ENCODE measurements at places on chromosomes 5 and 9. TPM values are rescaled to one million over a fixed set of nuclear protein-coding genes. Genes with fewer than 3 reads are reported as not detected.

The CCDC171 gene
- total RNA-seq = 3.2 TPM

The PITX1 gene
- total RNA-seq = 2.5 TPM

The C9orf50 gene
- total RNA-seq = not detected

GRCh38 chr5:73693573-73694061, 67.6 kb downstream of the ARHGEF28 start:
- peaks cover 9% of the 10 kb centered on the region for H3K4me1 ChIP-seq
- DNase-seq = no peak
- no peaks in the 10 kb centered on the region for H3K36me3 ChIP-seq

DNA sequence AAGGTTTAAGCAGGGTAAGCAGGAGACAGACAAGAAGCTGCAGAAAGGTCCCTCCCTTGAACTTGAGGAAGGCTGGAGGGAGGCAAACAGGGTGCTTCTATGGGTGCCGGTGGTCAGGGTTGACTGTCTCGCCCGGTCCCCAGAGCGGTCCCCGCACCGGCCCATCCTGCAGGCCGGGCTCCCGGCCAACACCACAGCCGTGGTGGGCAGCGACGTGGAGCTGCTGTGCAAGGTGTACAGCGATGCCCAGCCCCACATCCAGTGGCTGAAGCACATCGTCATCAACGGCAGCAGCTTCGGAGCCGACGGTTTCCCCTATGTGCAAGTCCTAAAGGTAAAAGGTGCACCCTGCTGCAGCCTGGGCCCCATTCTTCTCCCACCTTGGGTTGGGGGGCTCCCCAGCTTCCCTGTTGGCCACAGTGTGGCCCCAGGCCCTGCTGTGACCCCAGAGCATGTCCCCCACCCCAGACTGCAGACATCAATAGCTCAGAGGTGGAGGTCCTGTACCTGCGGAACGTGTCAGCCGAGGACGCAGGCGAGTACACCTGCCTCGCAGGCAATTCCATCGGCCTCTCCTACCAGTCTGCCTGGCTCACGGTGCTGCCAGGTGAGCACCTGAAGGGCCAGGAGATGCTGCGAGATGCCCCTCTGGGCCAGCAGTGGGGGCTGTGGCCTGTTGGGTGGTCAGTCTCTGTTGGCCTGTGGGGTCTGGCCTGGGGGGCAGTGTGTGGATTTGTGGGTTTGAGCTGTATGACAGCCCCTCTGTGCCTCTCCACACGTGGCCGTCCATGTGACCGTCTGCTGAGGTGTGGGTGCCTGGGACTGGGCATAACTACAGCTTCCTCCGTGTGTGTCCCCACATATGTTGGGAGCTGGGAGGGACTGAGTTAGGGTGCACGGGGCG, 5.7 kb downstream of the FGFR4 start:
- H3K27me3 ChIP-seq = no peaks in the 10 kb centered on the region
- no peak for DNase-seq
- H3K36me3 ChIP-seq = no peaks in the 10 kb centered on the region

DNA sequence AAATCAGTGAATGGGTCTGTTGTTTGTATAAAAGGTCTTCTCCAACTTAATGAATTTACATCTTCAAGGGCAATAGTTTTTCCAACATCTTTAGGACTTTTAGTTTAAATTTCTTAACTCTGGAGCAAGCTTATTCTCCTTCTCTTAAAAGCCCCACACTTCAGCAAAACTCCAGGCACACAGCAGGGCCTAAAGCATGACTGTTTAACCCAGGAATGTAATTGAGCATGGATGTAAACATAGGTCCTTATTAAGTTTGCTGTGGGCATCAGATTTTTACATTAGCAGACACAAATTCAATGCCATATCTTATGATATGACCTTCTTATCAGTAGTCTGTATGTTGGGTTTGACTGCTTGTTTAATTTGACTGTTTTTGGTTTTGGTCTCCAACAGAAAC, 78.9 kb downstream of the ABCA1 start:
- H3K36me3 ChIP-seq = peaks cover 13% of the 10 kb centered on the region
- H3K4me3 ChIP-seq = no peak overlapping the region
- peaks cover 8% of the 10 kb centered on the region for H3K4me1 ChIP-seq
- no peak for DNase-seq
- no peaks in the 10 kb centered on the region for H3K27me3 ChIP-seq

DNA sequence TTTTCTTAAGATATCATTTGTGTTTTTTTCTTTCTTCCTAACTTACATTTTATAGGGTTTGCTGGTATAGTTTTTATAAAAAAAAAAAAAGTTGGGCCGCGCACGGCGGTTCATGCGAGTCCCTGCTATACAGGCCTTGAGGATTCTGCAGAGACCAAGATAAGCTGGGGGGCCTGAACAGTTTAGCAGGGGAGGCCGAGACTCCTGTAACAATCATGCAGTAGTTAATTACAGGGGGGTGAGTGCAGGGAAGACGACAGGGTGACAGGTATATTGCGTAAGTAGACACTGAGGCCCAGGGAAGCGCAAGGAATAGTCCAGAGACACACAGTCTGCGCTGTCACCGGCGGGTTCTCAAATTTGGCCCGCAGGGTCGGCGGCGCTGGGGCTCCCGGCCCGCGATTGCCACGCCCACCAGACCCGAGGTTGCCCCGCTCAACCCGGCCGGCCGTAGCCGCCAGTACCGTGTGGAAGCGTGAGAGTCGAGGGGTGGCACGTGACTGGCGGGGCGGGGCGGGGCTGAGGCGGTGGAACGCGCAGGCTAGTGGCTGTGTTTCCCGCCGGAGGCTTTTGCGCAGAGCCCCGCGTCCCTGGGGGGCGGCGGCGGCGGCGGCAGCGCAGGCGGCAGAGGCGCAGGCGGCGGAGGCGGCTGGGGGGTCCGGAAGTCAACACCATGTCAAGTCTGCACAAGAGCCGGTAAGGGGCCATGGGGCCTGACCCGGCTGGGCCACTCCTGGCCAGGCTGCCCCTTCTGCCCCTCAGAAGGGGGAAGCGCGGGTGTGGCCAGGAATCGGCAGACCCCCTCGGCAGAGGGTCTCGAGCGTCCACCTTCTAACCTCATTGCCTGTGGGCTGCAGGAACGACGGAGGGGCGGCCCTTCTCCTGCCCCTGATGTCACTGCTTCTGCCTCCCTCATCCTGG, at the start of gene TBC1D13:
Gene TBC1D13 (plus strand): TSS at position 573 of the 921 bp plus-strand sequence. CDS start 101 bp downstream, at position 674.
- peaks cover 25% of the 10 kb centered on the region for H3K36me3 ChIP-seq
- peak; percentile 94 for DNase-seq
- peak within 1 kb of the TSS; percentile 79 for H3K27ac ChIP-seq
- no peaks in the 10 kb centered on the region for H3K4me1 ChIP-seq
- H3K4me3 ChIP-seq = peak within 1 kb of the TSS; percentile 75

- H3K36me3 ChIP-seq = no peaks in the 10 kb centered on the region
- H3K4me3 ChIP-seq = no peak overlapping the region
- no peak overlapping the region for H3K27ac ChIP-seq
- DNase-seq = no peak
- H3K27me3 ChIP-seq = no peaks in the 10 kb centered on the region
- H3K4me1 ChIP-seq = no peaks in the 10 kb centered on the region
Observed at GRCh38 chr9:131695836-131696460, 43.9 kb downstream of the RAPGEF1 start.

- no peaks in the 10 kb centered on the region for H3K27me3 ChIP-seq
- H3K27ac ChIP-seq = no peak overlapping the region
- no peak overlapping the region for H3K4me3 ChIP-seq
- H3K36me3 ChIP-seq = no peaks in the 10 kb centered on the region
- H3K4me1 ChIP-seq = no peaks in the 10 kb centered on the region
Observed at GRCh38 chr5:21817668-21818369, 1035.3 kb downstream of the CDH12 start.

The CTNND2 gene
- not detected for total RNA-seq

- no peak overlapping the region for H3K27ac ChIP-seq
- no peaks in the 10 kb centered on the region for H3K4me1 ChIP-seq
- no peaks in the 10 kb centered on the region for H3K27me3 ChIP-seq
- DNase-seq = no peak
- H3K36me3 ChIP-seq = no peaks in the 10 kb centered on the region
Observed at GRCh38 chr9:18238254-18238653, 235.7 kb upstream of the ADAMTSL1 start.

The BOD1 gene
- 57.8 TPM for total RNA-seq

- no peaks in the 10 kb centered on the region for H3K4me1 ChIP-seq
- H3K36me3 ChIP-seq = no peaks in the 10 kb centered on the region
- peak within 1 kb of the TSS; percentile 17 for H3K4me3 ChIP-seq
- H3K27ac ChIP-seq = no peak within 1 kb of the TSS
- DNase-seq = no peak
Observed at GRCh38 chr5:180591311-180591887, at the start of gene SCGB3A1. SCGB3A1 (minus strand) TSS chr5:180591499; CDS start chr5:180591462, 37 bp downstream.

The C9orf153 gene
- not detected for total RNA-seq

DNA sequence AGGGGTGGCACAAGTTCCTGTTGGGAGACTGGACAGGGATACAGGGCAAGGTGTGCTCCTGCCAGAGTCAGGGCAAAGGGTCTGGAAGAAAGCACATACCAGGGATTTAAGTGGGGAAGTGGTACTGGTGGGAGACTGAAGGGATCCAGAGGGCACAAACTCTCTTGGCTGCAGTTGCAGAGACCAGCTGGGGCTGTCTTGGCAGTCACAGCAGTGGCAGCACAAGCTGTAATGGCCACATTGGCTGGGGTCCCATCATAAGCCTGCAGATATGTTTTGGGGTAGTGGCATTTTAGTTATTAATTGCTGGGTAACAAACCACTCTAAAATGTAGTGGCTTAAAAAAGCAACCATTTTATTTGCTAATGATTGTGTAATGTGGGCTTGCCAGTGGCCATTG, 492.2 kb downstream of the ENC1 start:
- H3K27ac ChIP-seq = no peak overlapping the region
- no peak for DNase-seq
- no peak overlapping the region for H3K4me3 ChIP-seq
- H3K4me1 ChIP-seq = no peaks in the 10 kb centered on the region
- H3K36me3 ChIP-seq = no peaks in the 10 kb centered on the region

GRCh38 chr9:117945286-117945685, 241.1 kb downstream of the TLR4 start:
- H3K27ac ChIP-seq = no peak overlapping the region
- no peak overlapping the region for H3K4me3 ChIP-seq
- H3K36me3 ChIP-seq = no peaks in the 10 kb centered on the region
- no peak for DNase-seq
- H3K4me1 ChIP-seq = no peaks in the 10 kb centered on the region

DNA sequence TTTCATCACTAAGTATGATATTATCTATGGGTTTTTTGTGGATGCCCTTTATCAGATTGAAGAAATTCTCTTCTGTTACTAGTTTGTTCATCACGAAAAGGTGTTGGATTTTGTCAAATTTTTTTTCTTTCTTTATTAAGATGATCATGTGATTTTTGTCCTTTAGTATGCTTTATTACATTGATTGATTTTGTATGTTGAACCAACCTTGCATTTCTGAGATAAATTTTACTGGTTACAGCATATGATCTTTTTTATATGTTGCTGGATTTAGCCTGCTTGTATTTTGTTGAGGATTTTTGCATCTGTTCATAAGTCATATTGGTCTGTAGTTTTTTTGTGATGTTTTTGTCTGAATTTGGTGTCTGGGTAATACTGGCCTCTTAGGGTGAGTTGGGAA, 42.8 kb downstream of the RAD23B start:
- no peaks in the 10 kb centered on the region for H3K27me3 ChIP-seq
- H3K36me3 ChIP-seq = peaks cover 65% of the 10 kb centered on the region
- H3K4me3 ChIP-seq = no peak overlapping the region
- no peaks in the 10 kb centered on the region for H3K4me1 ChIP-seq
- DNase-seq = no peak
- H3K27ac ChIP-seq = no peak overlapping the region

The KIF24 gene
- 5.2 TPM for total RNA-seq

- no peak overlapping the region for H3K27ac ChIP-seq
- no peak overlapping the region for H3K4me3 ChIP-seq
- H3K36me3 ChIP-seq = peaks cover 11% of the 10 kb centered on the region
Observed at GRCh38 chr9:33908114-33908513, 91.2 kb downstream of the UBE2R2 start.

DNA sequence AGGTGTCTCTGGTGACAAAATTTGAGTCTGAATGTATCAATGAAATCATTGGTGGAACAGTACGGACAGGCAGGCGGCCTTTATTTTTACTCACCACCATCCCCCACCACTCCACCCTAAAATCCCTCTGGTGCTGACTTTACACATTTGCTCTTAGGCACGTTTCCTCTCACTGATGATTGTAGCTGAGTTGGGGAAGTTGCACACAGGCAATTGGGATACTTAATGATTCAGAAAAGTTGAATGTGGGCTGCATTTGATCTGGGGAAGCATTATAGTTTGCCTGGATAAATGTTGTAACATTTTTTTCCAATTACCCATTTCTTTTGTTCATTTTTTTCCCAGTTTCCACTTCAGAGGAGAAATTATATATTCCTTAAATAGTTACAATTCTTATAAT, 658.4 kb downstream of the TLR4 start:
- no peaks in the 10 kb centered on the region for H3K36me3 ChIP-seq
- DNase-seq = no peak
- no peaks in the 10 kb centered on the region for H3K27me3 ChIP-seq
- H3K27ac ChIP-seq = no peak overlapping the region
- no peaks in the 10 kb centered on the region for H3K4me1 ChIP-seq

The MAMDC2 gene
- total RNA-seq = 19.2 TPM

DNA sequence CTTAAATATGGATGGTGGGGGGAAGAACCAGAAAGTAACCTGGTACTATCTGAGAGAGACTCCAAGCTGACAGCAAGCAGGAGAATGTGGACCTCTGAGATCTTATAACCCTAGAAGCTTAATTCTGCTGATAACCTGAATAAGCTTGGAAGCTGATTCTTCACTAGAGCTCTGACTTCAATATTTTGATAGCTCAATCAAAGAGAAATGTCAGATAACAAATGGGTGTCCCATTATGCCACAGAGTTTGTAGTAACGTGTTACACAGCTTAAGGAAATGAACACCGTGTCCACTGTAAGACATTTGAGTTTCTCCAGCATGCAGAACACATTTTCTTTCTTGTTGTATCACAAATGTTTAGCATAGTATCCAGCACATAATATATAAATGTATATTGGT, 626.7 kb downstream of the CDH12 start:
- no peaks in the 10 kb centered on the region for H3K36me3 ChIP-seq
- H3K27me3 ChIP-seq = no peaks in the 10 kb centered on the region
- H3K27ac ChIP-seq = no peak overlapping the region
- H3K4me1 ChIP-seq = no peaks in the 10 kb centered on the region
- H3K4me3 ChIP-seq = no peak overlapping the region

GRCh38 chr5:125961150-125961549, 462.1 kb upstream of the GRAMD2B start:
- H3K4me3 ChIP-seq = no peak overlapping the region
- H3K27ac ChIP-seq = no peak overlapping the region
- H3K27me3 ChIP-seq = no peaks in the 10 kb centered on the region
- DNase-seq = no peak
- H3K4me1 ChIP-seq = no peaks in the 10 kb centered on the region

GRCh38 chr5:53590759-53591158, 30.3 kb downstream of the NDUFS4 start:
- H3K4me3 ChIP-seq = no peak overlapping the region
- no peak overlapping the region for H3K27ac ChIP-seq
- H3K4me1 ChIP-seq = no peaks in the 10 kb centered on the region
- H3K27me3 ChIP-seq = no peaks in the 10 kb centered on the region
- H3K36me3 ChIP-seq = no peaks in the 10 kb centered on the region
